ENCODE measurements at places on chromosomes 3 and 15.
A peak's percentile ranks its signal among the peaks of the same experiment; 100 is the strongest.

DNA sequence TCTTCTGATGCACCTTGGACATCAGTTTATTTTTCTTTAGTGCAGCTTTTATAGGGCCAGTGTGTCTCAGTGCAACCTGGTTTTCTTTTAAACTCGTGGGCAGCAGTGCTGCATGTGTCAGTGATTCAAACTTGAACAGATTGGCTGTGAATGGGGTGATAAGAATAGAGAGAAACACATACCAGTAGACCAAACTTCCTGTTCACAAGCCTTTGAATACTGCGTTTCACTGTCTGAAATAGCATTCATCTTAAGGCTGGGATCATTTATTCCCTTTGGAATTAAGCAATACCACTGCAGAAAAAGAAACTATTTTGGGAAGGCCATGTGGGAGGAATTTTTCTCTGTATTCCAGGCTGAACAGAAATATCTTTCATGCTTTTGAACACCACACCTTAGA is 51.7 kb downstream of the PHLDB2 start:
- no peak for DNase-seq

- no peak for DNase-seq
These were observed 938 bp downstream of the DZIP3 start for GRCh38 chr3:108590460-108590859.

- DNase-seq: no peak
These were observed 160.2 kb upstream of the RASGRP1 start for GRCh38 chr15:38724827-38725226.

DNA sequence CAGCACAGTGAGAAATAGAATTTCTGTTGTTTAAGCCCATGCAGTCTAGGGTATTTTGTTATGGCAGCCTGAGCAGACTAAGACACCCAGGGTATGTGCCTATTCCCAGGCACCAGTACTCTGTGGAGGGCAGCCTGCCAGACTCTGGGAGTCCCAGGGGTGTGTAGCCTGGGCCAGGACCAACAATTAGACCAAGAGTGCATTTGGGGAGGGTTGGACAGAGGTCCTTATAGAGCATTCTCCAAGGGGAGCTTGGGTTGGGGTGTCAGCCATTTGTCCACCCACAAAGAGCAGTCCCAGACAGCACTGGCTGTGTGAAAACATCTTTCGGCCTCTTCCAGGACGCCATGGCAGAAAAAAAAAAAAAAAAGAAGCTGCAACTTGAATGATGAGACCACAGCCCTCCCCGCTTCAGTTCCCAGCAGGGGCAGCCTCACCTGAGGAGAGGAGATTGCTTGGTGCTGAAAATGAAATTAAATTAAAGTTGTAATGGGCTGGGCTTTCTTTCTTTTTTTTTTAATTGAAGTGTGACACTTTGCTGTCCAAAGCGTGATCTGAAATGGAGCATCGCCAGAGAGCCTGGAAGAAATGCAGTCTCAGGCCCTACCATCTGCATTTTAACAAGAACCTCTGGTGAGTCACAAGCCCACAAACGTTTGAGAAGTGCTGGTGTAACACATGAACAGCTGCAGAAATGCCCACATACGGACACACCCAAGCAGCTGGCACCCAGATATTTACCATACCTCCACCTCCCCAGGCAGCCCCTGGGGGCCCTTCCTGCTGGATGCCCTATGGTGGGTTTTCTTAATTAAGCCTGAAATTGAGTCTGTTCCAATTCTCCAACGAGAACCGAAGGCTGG is 21.3 kb upstream of the CAV3 start:
- no peak for DNase-seq

GRCh38 chr15:82122746-82123400 is 77.1 kb upstream of the MEX3B start:
- DNase-seq: no peak

- DNase-seq: peak; percentile 68
These were observed 96.0 kb downstream of the LRRK1 start for GRCh38 chr15:101014921-101015841.

- DNase-seq: no peak
These were observed 86.2 kb downstream of the TGFBR2 start for GRCh38 chr3:30692498-30693130.

GRCh38 chr15:96457841-96458240 is 127.3 kb downstream of the NR2F2 start:
- no peak for DNase-seq

- no peak for DNase-seq
These were observed 125.3 kb upstream of the BCL6 start for GRCh38 chr3:187870360-187871203.

GRCh38 chr3:185631508-185632206 is 45.6 kb downstream of the SENP2 start:
- DNase-seq: no peak
